ENCODE measurements at places on chromosomes 7 and 10. TPM values are rescaled to one million over a fixed set of nuclear protein-coding genes. Genes with fewer than 3 reads are reported as not detected.

The OR2A1 gene
- total RNA-seq = 0.13 TPM

The DDC gene
- total RNA-seq = not detected

The HTR7 gene
- total RNA-seq = not detected

The NUP42 gene
- total RNA-seq = 35.8 TPM

The SNCG gene
- 1.3 TPM for total RNA-seq

Measured in activated naive CD4-positive, alpha-beta T cell treated with anti-CD3 and anti-CD28 coated beads, Interleukin-2, amount 10 ng/mL, durations not matched to agents 5 hours and 36 hours (primary cell).